Endothelial cell of umbilical vein (primary cell): ENCODE measurements at places on chromosomes 6 and 20. TPM values are rescaled to one million over a fixed set of nuclear protein-coding genes. Genes with fewer than 3 reads are reported as not detected.

GRCh38 chr6:139944131-139944530, 569.7 kb upstream of the CITED2 start:
- DNase-seq: no peak

DNA sequence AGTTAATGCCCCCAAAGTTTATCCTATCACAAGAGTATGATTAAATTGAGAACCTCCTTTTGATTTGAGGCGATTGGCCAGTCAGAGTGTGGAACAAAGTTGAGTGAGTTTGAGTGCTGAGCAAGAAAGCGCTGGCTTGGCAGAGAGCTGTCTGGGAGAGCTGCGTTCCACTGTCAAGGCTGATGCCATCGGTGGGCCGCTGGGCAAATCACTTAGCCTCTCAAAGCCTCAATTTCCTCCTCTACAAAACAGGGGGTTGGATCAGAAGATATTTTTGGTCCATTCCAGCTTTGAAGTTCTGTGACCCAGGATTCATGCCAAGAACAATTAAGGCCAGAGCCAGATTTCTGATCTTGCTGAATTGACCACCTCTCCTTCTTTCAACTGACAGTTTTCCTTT, 60.2 kb downstream of the TMEM242 start:
- peak; percentile 24 for DNase-seq

DNA sequence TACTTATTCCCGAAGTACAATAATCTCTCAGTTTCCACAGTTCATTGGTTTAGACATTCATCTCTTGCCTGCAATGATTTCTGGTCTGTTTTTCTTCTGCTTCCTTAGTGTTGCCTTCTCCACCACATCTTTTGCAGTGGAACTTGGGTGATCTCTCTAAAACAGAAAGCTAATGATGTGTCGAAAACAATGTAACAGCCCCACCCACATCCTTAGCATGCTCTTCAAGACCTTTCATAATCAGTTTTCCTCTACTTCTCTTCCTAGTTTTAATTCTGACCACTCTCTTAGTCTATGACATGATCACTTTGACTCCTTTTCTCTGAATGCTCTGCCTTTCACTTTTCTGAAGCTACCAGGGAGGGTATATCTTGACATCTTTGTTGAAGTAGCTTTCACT, 1007.9 kb upstream of the CITED2 start:
- DNase-seq: peak; percentile 6

- DNase-seq: no peak
Measured at GRCh38 chr6:74717591-74717990, 488.3 kb downstream of the COL12A1 start.

DNA sequence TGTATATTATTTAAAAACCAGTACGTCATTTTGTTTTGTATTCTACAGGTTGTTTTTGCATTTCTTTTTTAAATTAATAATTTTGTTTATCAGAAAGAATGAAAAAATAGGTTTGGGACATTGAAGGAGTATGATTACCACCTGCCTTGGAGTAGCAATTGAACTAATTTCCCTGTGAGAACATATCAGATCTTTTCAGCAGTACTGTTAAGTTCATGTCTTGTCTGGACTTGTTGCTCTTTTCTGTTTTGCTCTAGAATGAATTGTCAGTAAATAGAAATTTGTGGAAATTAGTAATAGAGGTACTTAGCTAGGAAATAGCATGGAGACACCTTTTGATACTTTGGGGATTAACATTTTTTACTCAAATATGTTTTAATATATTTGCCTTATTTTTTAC, 24.3 kb downstream of the HSF2 start:
- no peak for DNase-seq

OGFRL1 gene
- total RNA-seq: 19.4 and 21.1 TPM in 2 replicates

- DNase-seq: no peak
Measured at GRCh38 chr6:91043751-91044150, 456.9 kb upstream of the MAP3K7 start.

DNA sequence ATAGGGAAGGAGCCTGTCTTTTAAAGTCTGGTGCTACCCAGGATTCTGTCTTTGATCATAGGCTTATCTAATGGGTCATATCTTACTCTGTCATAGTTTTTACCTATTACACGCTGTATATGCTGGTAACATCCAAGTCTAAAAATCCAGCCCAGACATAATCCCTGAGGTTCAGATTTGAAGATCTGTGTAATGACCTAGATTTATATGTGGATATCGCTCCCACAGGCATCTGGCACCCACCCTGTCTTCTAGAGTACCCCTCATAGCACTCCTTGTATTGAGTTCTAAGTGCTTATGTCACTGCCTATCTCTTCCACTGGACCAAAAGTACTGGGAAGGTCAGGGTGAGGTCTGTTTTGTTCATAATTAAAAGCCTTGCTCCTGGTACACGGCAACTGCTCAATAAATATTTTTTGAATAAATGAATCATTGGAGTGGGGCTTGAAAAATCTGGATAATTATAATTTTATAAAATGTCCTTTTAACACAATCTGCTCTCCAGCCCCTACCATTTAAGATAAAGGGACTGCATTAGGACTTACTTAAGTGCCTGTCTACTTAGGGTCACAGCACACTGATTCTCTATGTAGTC, 136.4 kb downstream of the FUT9 start:
- DNase-seq: no peak

- DNase-seq: no peak
Measured at GRCh38 chr6:132659082-132659481, at the start of gene TAAR1. Gene TAAR1 (minus strand): TSS chr6:132659182. CDS start chr6:132646003, 13,179 bp downstream.
